ENCODE measurements at places on chromosomes 1 and 21.

DNA sequence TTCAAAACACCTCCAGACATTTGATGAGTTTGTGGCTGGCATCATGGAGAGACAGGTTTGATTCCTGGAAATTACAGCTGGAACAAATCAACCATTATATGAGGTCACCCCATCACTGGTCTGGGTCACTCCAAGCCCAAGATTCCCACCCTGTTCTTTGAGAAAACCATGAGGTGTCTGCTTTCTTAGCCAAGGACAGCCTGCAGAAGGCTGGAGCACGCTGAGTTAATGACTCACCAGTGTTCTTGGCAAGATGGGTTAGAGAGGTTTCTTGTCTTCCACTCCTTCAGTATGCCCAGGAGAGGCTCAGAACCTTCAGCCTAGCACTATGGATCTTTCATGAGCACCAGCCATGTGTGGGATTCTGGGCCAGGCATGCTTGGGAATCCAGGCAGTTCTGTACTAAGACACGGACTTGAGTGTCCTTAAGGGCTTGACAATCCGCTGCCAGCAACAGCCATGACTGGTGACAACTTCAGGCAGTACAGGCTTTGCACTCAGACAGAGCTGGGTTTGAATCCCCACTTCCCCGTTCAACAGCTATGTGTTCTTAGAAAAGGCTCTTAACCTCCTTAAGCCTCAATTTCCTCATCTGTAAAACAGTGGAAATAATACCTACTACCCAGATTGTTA is 43.9 kb downstream of the GRHL3 start:
- no peak for DNase-seq

GRCh38 chr21:41601573-41602368 is 93.8 kb upstream of the TMPRSS2 start:
- no peak for DNase-seq

DNA sequence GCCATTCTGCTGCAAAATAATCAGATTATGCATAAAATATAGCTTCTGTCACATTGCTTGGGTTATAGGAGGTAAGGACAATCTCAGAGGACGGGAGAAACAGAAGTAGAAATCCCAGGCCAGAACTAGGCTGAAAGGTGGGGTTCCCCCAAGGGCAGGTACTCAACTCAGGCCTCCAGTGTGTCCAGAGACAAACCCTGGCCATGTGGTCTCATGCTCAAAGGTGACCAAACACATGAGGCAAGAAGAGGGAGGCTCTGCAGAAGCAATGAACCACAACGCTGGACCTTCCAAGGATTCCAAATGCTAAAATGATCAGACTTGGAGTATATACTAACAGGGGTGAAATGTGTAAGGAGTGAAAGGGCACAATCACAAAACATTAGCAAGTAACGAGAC is 103.8 kb downstream of the DMRTB1 start:
- no peak for DNase-seq

DNA sequence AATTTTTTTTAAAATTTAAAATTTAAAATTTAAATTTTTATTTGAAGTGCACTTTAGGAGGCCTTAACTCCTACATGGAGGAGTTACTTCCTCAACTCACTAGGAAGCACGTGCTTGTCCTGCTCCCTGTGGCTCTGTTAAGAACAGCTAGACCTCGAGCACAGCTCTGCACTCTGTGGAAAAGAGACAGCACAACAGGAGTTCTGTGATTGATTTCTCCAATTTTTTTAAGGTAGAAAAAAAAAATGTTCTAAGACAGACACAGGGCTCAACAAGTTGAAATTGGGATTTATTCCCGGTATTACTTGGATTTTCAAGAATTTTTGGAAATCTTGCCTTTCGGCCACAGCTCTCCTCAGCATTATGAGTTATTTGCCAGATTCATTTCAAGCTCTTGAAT is 356.6 kb upstream of the LYPLAL1 start:
- DNase-seq, result no peak

DNA sequence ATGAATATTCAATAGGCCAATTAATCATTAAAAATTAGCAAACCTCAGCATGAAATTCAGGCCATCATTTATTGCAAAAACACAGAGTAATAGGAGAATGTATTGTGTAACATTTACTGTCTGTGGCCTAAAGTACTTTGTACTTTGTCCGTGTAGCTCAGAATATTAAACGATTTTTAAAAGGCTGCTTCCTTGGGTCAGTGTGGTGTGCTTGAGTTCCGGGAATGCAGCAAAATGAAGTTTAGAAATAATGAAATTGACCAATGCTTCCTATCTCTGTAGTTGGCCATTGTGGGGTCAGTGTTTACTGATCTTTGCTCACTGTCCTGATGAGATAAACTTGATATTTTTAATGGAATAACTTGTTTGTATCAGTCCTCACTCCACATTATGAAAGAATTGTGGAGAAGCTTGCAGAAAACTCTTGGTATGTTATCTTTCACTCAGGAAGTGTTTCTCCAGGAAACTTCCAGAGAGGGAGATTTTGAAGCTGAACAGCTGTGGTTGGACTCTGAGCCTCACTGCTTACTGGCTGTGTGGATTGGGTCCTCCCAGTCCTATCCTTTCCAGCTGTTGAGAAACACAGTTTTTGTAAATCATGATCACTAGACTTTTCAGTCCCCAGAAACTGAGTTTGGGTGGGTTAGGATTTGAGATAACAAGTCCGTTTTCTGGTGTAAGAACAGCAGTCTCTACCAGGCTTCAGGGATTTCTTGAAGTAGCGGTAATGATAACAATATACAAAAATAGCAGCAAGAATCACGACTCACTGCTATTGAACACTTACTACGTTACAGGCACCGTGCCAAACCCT is 19.2 kb upstream of the MTARC1 start:
- DNase-seq, result no peak

Measured in stimulated activated CD8-positive, alpha-beta memory T cell treated with anti-CD3 and anti-CD28 coated beads, Interleukin-7, amount 100 ng/mL, for 4 hours (primary cell).